GM12891 (cell line): ENCODE measurements at places on chromosomes 2 and 18.
A peak's percentile ranks its signal among the peaks of the same experiment; 100 is the strongest.

- DNase-seq: no peak
These were observed 105.2 kb downstream of the SEPTIN10 start for GRCh38 chr2:109508556-109508955.

DNA sequence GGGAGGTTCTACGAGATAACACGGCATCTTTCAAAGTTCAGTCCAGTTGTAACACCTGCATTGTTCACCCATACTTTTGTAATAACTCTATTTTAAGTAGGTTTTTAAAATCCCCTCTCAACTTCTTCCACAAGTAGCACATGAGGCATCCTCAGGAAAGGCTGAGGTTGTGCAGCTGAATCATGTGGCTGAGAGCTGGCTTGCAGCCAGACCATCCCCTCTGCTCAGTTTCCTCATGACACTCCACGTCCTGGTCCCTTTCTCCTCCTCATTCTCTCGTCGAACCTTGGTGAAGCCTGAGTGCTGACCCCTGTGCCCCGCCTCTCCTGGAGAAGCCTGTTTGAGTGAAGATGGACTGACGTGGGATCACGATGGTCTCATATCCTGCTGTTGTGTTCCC lies 42.5 kb downstream of the POU3F3 start:
- no peak for DNase-seq

- DNase-seq: peak; percentile 91
These were observed 137.5 kb downstream of the TPO start for GRCh38 chr2:1550658-1551316.

DNA sequence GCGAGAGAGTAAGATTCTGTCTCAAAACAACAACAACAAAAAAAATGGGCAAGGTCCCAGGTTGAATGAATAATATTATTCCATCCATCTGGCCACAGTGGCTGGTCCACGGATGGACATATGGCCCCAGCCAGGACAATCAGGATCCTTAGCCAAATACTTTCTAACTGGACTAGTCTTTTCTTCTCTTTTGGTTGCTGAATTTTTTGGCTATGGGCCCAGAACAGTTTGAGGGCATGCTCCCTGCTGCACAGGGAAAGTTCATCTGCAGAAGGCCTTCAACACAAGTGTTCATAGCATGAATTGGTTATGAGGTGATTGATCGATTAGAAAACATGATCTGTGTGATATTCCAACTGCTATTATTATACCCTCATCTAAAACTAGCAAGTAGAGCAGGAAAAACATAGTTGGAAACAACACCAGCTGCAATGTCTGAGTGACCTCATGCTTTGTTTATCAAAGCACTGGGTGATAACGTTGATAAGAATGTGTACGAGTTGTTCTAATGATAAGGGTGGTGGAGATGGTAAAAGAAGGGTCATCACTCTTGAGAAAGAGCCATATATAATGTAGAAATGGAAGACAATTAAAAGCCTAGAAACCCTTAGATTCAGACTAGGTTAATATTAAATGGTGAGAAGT lies 47.8 kb upstream of the RNF103 start:
- DNase-seq: no peak

DNA sequence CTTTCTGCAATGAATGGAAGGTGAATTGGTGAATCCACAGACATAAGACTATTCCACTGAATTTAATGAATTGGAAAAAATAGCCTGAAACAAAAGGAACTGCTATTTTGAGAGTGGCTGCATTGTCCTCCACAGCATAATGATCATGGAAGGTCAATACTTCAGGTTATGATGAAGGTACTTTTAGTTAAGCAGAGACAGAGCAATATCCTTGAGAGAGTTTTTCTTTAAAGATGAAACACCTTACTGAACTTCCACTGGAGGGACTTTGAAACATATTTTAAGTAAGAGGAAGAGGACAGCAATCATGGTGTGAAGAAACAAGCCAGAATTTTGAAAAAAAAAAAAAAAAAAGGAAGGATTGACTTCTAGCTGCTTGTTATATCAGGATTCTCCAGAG lies 68.8 kb upstream of the DPP10 start:
- DNase-seq: no peak

- DNase-seq: no peak
These were observed 42.6 kb downstream of the CMPK2 start for GRCh38 chr2:6823111-6823510.

DNA sequence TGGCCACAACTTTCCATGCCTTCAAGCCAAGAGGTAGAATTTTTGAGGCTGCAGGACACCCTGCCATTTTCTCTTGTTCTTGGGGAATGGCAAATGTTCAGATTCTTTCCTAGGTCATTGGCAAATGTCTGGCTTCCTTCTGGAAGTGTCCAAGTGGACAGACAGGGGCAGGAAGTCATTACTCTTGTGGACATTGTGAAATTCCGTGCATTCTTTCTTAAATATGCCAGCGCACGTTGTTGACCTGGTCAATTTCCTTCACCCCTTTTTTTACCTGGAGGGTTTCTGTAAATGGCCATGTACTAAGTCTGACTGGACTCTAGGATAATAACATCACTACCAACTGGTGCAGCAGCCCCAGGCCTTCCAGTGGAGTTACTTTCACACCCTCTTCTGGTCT lies 13.9 kb downstream of the ASB18 start:
- DNase-seq: no peak

- peak; percentile 55 for DNase-seq
These were observed 79.4 kb upstream of the ASB18 start for GRCh38 chr2:236343400-236344161.

DNA sequence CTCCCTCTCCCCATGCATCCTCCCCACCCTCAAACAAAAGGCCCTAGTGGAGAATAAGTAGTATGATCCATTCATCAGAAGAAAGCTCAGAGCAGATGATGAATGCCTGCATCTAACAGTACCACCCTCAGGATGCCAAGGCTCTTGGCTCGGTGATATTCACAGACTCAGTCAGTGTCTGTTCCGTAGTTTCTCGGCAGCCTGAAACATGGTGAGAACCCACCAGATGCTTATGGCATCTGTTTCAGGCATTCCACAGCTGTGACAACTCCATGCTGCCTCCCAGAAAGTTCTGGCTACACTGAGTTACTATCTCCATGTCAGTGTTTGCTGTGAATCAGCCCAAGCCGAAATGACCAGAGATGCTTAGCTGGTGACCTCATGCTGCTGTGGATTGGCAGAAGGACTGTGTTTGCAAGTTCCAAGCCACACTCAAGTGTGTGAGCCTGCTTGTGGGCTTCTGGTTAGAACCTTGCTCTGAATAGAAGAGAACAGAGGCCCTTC lies 83.9 kb downstream of the WDSUB1 start:
- DNase-seq: no peak

DNA sequence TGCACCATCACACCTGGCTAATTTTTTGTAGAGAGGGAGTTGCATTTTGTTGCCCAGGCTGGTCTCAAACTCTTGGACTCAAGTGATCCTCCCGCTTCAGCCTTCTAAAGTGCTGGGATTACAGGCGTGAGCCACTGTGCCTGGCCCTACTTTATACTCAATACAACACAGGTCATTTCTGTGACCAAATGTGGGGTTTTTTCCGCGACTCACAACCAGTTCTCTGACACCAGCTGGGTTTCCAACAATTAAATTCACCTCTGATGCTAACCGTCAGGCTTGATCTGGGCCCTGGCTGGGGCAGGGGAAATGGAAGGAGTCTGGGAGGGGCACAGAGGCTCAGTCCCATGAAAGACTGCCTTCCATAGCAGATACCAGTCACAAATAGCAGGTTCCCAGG lies 64.8 kb upstream of the MCFD2 start:
- no peak for DNase-seq

DNA sequence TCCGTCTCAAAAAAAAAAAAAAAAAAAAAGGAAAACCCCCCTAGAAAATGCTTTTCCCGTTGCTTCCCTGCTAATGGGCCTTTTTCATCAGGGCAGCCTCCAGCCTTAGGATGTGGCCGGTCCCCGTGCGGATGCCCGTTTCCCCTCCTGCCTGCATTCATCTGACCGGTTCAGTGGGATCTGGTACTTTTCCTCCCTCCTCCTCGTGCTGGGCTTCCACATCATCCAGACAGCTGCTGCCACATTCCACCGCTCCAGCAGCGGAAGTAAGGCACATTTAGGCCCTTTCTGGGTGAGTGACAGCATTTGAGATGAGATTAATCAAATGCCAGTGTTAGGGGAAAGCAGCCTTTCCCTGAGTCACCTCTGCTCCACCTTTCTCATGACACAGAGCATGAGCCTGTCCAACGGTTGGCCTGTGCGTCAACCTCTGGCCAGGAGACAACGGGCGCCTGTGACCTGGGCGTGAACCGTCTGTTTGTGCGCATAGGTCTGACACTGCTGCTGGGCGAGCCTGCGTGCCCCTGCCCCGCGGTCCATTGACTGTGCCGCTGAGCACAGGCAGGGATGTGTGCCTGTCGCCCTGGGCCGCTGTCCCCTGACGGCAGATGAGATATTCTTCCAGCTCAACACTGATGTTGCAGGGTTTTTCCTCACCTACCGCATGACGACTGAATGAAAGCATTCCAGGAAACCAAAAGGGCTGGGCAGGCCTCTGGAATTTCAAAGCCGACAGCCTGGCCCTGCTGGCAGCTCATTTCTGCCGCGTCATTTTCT lies 174.0 kb downstream of the TGIF1 start:
- DNase-seq: no peak

DNA sequence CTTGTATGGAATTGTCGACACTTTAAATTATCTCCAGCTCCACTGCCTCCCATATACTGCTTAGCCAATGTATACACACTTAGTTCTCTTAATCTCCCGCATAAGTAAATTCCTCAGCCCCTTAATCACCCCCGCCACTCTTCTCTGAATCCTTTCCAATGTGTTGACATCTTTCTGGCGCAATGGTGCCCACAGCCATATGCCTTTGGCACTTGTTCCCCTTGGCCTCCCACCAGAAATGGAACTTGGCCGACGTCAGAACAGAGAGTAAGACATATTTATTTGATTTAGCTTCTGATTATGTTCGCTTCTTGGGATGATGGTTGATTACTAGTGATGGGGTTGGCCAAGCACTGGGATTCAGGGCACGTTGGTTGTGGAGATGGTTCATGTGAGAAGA lies 1089.3 kb upstream of the CELF4 start:
- DNase-seq: no peak

DNA sequence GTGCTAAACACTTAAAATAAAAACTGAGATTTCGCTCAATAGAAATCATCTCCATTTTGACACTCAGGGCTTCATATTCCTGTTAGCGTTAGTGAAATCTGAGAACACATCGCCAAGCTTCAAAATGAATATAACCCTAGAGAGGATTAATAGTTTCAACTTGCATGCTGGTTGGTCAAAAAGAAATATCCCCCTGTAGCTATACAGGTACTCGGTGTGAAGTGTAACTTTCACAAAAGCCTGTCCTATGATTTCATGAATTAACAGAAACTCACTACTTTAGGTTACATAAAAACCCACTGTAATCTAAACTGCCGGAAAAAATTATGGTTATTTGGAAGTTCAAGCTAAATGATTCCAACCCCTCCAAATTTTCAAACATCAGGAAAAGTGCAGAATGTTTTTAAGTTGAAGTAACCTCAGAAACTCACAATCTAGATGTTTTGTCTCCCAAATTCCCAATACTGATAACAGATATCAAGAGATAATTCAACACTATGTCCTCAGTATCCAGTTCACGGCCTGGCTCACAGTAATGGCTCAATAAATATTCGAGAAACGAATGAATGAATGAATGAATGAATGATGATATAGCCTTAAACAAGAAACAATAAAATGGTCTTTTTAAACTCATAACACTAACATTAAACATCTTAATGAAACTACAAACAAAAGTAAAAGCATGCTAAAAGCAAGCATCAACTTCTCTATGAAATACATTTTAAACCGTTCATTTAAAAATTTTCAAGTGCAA lies 2.5 kb downstream of the TLK1 start:
- no peak for DNase-seq

GRCh38 chr18:38948436-38948835 lies 1382.8 kb upstream of the CELF4 start:
- no peak for DNase-seq

DNA sequence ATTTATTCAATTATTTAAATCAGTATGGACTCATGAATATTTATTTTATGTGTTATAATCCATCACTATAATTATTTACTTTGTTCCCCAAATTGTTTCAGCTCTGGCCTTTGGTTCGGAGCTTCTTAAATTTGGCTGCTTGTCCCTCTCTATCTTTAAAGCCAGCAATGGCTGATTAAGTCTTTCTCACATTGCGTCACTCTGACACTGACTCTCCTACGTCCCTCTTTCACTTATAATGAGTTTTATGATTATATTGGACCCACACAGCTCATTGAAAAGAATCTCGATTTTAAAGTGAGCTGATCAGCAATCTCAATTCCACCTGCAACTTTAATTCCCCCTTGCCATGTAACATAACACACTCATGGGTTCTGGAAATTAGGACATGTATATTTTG lies 185.2 kb upstream of the SLC39A10 start:
- no peak for DNase-seq

DNA sequence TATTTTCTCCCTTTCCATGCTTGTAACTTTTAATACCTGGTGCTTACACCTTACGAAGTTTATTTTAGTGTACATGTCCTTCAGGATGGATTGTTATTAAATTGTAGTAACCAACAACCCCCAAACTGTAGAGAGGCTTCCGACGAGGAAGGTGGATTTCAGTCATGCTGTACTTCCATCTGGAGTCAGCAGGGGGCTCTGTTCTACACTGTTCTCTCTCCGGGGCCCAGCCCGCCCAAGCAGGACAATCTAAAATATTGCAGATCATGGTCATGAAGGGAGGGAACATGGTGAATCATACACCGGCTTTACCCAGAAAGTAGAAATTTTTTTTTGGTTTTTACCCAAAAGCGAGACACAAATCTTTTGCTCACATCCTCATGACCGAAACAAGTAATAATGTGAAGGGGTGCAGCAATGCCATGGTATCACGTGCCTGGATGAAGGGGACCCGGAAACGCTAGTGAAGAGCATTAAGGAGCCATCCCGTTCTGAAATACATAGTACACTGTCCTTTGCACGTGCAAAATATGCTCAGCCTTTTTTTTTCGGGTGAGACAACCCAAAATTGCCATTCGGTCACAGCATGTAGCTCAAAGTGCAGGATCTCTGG lies 884.8 kb downstream of the EPHA4 start:
- peak; percentile 9 for DNase-seq

DNA sequence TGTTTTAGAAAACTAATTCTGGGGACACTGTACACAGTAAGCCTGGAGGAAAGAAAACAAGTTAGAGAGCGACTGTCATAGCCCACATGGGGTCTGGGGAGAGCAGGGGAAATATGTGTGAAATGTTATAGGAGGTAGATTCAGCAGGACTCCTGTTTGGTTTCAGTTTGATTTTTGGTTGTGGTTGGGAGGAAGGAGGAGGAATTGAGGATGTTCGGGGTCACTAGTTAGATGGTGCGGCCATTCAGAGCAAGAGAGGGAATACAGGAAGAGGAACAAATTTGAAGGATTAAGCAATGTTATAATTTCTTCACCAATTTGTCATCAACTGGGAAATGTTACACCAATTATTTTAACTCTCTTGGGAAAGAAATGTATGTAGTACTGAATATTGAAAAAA lies 25.1 kb downstream of the TTC39C start:
- DNase-seq: no peak
